ENCODE measurements at places on chromosomes 12 and 14. TPM values are rescaled to one million over a fixed set of nuclear protein-coding genes. Genes with fewer than 3 reads are reported as not detected.

The C12orf50 gene
- not detected for total RNA-seq

- H3K27ac ChIP-seq: no peak overlapping the region
- no peaks in the 10 kb centered on the region for H3K27me3 ChIP-seq
- no peaks in the 10 kb centered on the region for H3K36me3 ChIP-seq
Observed at GRCh38 chr12:99810718-99811593, 163.4 kb downstream of the GARIN6 start.

The KLRG1 gene
- 3.0 TPM for total RNA-seq

The KCNC2 gene
- not detected for total RNA-seq

The ESR2 gene
- not detected for total RNA-seq

- no peaks in the 10 kb centered on the region for H3K36me3 ChIP-seq
- H3K4me3 ChIP-seq: peak overlapping the region; percentile 49
- peaks cover 9% of the 10 kb centered on the region for H3K4me1 ChIP-seq
- peaks cover 45% of the 10 kb centered on the region for H3K27me3 ChIP-seq
- no peak overlapping the region for H3K27ac ChIP-seq
- no peak for DNase-seq
Observed at GRCh38 chr14:67541448-67542387, 8.6 kb downstream of the PLEKHH1 start.

The CLEC4C gene
- total RNA-seq: not detected

DNA sequence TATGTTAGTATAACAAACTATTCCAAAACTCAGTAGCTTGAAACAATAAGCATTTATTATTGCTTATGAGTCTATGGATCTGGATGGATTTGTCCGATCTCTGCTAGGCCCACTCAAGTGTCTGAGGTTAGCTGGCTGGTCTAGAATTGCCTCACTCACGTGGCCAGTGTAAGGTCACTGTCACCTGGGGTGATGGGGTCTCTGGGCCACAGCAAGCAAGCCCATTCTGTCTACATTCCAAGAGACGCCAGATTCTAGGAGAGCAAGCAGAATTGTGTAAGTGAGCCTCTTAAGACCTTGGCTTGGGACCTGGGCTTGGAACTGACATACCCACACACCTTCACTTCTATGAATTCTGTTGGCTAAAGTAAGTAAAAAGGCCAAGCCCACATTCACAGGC lies 80.2 kb downstream of the STON2 start:
- no peaks in the 10 kb centered on the region for H3K27me3 ChIP-seq
- no peaks in the 10 kb centered on the region for H3K4me1 ChIP-seq
- no peak overlapping the region for H3K4me3 ChIP-seq
- no peak overlapping the region for H3K27ac ChIP-seq

The PLBD2 gene
- 15.3 TPM for total RNA-seq

GRCh38 chr12:26723379-26724308 lies 109.3 kb downstream of the ITPR2 start:
- H3K4me1 ChIP-seq: peaks cover 16% of the 10 kb centered on the region
- H3K27me3 ChIP-seq: no peaks in the 10 kb centered on the region
- no peak overlapping the region for H3K27ac ChIP-seq
- peaks cover 13% of the 10 kb centered on the region for H3K36me3 ChIP-seq
- no peak overlapping the region for H3K4me3 ChIP-seq

The EGLN3 gene
- 18.2 TPM for total RNA-seq

DNA sequence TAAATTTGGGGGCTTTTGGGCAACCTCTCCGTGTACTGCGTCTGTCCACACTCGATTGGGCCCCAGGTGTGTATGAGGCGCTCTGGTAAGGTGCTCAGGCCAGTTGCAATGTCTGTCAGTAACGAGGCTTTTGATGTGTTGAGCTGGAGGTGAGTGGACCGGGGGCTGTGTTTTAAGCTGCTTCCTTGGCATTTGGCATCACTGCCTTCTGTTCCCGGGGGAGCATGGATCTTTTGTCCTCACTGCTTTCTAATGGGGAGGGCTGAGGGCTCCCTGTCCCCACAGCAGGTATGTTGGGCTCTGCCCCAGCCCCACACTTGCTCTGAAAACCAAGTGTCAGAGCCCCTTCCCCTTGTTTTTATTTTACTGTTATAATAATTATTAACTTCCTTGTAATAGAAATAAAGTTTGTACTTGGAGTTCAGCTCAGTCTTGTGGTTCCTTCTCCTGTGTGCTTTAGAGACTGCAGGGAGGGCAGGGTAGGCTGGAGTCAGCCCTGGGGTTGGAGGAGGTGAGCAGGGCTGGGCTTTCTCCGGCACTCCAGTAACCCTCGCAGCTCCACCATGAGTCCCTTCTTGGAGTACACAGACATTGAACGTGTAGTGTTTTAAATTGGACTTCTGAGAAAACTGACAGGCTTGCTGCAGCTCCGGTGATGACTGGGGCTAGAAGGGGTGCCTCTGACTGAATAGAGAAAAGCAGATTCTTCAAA lies 28.0 kb downstream of the TRAFD1 start:
- H3K4me3 ChIP-seq: no peak overlapping the region
- H3K36me3 ChIP-seq: peaks cover 73% of the 10 kb centered on the region
- H3K27ac ChIP-seq: no peak overlapping the region

DNA sequence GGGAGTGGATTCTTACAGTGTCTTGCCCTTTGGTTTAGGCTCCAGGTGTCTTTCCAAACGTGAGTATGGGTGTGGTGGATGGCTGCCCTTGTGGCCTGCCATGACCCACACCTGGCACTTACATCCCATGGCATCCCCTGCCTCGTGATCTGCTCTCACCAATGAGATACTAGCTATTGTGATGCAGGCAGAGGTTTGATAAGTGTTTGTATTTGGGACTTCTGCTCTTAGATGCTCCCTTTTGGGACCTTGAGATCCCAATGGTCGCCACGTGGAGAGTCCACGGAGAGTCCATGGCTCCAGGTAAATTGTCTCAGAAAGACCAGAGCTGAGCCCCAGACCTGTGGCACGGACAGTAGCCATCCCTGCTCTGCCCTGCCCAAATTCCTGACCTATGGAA lies 62.5 kb downstream of the MDM2 start:
- no peak overlapping the region for H3K4me3 ChIP-seq
- no peak for DNase-seq
- H3K4me1 ChIP-seq: no peaks in the 10 kb centered on the region
- no peaks in the 10 kb centered on the region for H3K36me3 ChIP-seq
- H3K27ac ChIP-seq: no peak overlapping the region

The ACRBP gene
- total RNA-seq: 2.6 TPM

DNA sequence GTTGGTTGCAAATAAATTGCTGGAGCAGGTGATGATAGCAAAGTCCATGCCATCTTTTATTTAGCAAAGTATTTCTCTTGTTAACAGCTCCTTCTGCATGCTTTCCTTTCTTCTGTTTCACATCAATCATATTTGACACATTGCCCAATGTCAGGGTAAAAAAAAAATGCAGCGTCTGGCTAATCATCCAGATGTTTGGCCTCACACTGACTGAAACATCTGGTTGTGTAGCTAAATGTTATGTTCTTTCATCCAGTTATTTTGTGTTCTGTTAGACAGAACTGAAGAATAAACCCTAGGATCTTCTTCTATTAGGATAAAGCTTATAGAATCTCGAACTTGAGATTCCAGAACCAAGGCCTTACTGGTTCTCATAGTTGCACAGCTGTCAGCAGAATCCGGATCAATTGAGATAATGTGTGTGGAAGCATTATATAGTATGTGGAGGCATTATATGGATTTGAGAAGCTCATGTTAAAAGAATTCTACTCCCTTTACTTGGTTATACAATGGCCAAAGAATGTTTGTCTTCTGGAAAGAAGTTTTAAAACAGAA lies 859.2 kb downstream of the DIO2 start:
- H3K4me1 ChIP-seq: no peaks in the 10 kb centered on the region
- H3K27me3 ChIP-seq: no peaks in the 10 kb centered on the region
- no peak overlapping the region for H3K27ac ChIP-seq
- DNase-seq: no peak
- no peaks in the 10 kb centered on the region for H3K36me3 ChIP-seq

- H3K27ac ChIP-seq: no peak overlapping the region
- DNase-seq: peak; percentile 77
- H3K27me3 ChIP-seq: no peaks in the 10 kb centered on the region
- no peak overlapping the region for H3K4me3 ChIP-seq
Observed at GRCh38 chr14:90382491-90383125, 14.2 kb upstream of the CALM1 start.

The CABP1 gene
- 0.10 TPM for total RNA-seq

- H3K27me3 ChIP-seq: no peaks in the 10 kb centered on the region
- H3K4me3 ChIP-seq: no peak overlapping the region
- no peak for DNase-seq
- H3K4me1 ChIP-seq: no peaks in the 10 kb centered on the region
Observed at GRCh38 chr14:66137081-66137480, 349.1 kb upstream of the CCDC196 start.

The TMEM132C gene
- not detected for total RNA-seq

The CACNA1C gene
- 0.15 TPM for total RNA-seq

- DNase-seq: no peak
- H3K4me3 ChIP-seq: no peak overlapping the region
- H3K27me3 ChIP-seq: no peaks in the 10 kb centered on the region
- H3K36me3 ChIP-seq: no peaks in the 10 kb centered on the region
Observed at GRCh38 chr12:85920324-85920947, 46.3 kb downstream of the NTS start.

DNA sequence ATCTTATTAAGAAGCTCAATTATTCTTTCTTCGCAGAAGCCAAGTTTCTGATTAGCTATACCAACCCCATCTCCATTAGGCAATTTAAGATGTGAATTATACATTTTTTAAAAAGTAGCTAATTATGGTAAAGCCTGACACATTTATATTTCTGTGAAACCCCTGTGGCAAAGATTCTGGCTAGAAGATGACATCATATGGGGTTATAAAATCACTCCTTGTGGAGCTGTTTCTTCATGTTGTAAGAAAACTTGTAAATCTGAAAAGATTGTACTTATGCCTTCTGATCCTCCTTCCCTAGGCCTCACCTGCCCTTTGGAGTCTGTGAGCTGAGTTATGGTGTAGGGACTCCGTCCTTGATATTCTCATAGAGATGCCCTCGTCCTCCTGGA lies 78.1 kb downstream of the CHST11 start:
- no peak overlapping the region for H3K4me3 ChIP-seq
- no peak for DNase-seq
- H3K27ac ChIP-seq: no peak overlapping the region
- H3K4me1 ChIP-seq: peaks cover 41% of the 10 kb centered on the region

GRCh38 chr14:99758121-99758821 lies 34.9 kb upstream of the EML1 start:
- H3K27ac ChIP-seq: no peak overlapping the region
- peaks cover 7% of the 10 kb centered on the region for H3K27me3 ChIP-seq
- H3K4me1 ChIP-seq: peaks cover 5% of the 10 kb centered on the region
- DNase-seq: no peak
- H3K36me3 ChIP-seq: no peaks in the 10 kb centered on the region

DNA sequence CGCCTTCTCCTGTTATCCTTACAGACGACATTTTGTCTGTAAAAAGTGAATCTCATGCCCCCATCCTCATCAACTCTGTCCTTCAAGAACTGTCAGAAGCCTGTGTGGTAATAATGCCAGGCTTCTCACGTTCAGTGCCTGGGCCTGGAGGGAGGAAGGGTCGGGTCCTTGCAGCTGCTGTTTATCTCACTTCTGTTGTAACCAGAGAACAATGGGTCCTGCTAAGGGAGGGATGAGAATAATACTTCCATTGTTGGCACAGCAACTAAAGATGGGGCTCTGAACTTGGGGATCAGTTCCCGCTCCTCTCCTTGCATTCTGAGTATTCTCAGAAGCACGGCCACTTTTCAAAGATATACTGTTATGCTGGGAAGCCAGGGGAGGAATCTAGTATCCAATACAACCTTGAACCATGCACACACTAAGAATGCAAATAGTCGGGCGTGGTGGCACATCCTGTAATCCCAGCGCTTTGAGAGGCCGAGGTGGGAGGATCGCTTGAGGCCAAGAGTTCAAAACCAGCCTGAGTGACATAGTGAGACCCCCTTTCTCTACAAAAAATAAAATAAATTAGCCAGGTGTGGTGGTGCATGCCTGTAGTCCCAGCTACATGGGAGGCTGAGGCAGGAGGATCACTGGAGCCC lies 38.8 kb upstream of the NINJ2 start:
- H3K4me1 ChIP-seq: peaks cover 20% of the 10 kb centered on the region
- no peaks in the 10 kb centered on the region for H3K27me3 ChIP-seq
- no peak overlapping the region for H3K4me3 ChIP-seq
- peaks cover 12% of the 10 kb centered on the region for H3K36me3 ChIP-seq
- DNase-seq: no peak
